Transverse colon (tissue), 4 donors: ENCODE measurements at places on chromosomes 7 and 10. TPM values are rescaled to one million over a fixed set of nuclear protein-coding genes. Genes with fewer than 3 reads are reported as not detected.

GRCh38 chr7:19369806-19370205, 224.6 kb upstream of the FERD3L start:
- no peak for DNase-seq

DNA sequence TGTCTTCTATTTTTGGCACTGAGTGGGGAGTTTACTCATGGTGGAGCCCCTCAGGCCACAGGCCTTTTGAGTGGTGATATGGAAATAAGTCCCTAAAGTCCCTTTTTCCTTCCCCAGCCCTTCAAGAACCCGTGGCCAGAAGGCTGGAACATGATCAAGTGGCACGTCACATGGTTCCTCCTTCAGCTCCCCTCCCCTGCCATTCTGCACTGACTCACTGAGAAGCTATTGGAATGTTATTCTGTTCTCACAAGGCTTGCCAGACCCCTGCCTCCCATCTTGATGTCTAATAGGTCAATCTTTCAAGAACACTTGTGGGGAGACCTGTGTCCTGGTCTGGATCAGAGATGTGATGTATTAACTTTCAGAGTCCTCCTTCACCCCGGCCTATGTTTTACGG, 279.8 kb downstream of the SEC23IP start:
- no peak for DNase-seq

- no peak for DNase-seq
These were observed 80.6 kb downstream of the NPTX2 start for GRCh38 chr7:98697485-98698240.

LLCFC1 gene
- not detected for total RNA-seq
